ENCODE measurements at places on chromosomes 13 and 19.

- DNase-seq: no peak
Measured at GRCh38 chr19:20513189-20513904, 52.2 kb downstream of the ZNF737 start.

- no peak for DNase-seq
Measured at GRCh38 chr13:111398715-111399299, 78.4 kb downstream of the TEX29 start.

GRCh38 chr19:7013678-7014077 lies 7.6 kb downstream of the MBD3L2B start:
- DNase-seq: no peak

DNA sequence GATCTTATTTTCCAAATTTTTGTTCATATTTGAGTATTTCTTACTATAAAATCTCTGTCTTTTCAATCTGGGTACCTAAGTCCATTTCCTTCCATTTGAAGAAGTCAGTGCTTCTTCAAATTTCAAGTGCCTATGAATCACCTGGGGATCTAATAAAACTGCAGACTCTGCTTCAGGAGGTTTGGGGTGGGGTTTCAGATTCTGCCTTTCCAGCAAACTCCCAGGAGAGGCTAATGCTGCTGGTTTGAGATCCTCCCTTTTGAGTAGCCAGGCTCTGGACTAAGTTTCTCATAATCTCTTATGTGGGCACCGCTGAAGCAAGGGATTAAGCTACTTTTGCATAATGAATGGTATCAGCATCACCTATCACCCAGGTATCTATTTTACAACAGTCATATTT lies 242.4 kb downstream of the RGCC start:
- no peak for DNase-seq

Measured in NCI-H2081 (cell line).